Neural crest cell (in vitro differentiated cells): ENCODE measurements at places on chromosomes 2 and 18.

GRCh38 chr2:240144649-240145261, 4.3 kb upstream of the OTOS start:
- DNase-seq = no peak

GRCh38 chr2:36713310-36713709, 16.8 kb downstream of the VIT start:
- DNase-seq = no peak

DNA sequence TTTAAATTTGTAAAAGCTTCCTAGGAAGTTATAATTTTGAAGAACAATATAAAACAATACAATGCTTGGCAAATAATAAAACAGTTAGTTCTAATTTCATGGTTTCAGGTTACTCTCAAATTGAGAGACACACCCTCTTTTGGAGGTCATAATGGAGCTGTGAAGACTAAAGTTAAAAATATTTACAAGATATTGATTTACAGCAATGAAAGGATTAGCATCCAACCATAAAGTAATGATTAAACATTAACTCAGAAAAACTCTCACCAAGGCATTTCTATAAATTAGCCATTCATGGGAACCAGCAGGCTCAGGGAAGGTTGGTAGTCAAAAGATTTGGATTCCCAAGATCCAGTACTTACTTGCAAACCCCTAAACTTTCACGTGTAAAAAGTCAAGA, 6.4 kb downstream of the DPP4 start:
- DNase-seq = no peak

DNA sequence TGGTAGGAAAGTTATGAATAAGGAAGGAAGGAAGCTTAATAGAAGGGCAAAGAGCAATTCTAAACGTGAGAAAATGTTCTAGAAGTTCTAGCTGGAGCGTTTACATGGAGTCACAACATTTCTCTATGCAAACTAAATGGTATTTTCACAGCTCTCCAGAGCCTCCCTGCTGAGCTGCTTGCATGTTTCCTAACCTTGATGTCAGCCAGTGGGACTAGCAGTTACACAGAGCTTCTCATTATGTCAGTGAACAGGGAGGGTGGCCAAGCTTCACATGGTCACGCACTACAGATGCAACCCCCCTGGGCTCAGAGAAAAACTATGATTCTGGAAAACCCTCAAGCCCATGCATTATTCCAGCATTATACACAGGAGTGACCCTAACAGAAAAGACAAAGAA, 153.4 kb upstream of the CCDC150 start:
- DNase-seq = no peak

DNA sequence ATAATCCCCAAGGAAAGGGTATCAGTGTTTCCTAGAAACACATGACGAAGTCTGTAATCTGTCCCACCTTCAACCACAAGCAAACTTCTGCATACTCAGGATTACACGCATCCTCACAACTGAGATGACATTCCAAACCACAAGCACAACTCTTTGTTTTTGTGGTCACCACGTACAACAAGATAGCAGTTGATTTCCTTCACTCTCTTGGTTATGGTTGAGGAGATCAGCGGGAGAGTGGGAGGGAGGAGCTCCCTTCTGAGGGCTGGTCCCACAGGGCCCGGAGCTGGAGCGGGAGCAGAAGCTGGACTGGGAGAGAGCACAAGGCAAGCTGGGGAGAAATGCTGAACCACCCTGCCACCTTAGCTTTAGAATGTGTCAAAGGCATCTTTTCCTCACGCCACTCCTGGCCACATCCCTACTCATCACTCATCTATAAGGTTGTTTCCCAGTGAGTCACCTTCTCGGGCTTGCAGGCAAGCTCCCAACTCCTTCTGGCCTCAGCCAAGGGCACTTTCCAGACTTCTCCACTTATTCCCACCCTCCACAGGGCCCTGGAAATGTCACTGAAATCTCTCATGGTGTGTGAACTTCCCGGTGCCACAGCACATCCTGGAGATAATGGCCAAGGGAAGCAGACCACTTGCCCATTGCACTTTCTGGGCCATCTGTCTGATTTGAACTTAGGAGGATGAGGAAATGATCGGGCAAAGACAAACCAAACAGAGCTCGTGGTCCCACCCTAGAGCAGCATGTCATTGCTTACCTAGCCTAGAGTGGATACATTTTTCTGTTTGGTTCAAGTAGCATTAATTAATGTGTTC, 98.9 kb upstream of the LGALSL start:
- DNase-seq = no peak

DNA sequence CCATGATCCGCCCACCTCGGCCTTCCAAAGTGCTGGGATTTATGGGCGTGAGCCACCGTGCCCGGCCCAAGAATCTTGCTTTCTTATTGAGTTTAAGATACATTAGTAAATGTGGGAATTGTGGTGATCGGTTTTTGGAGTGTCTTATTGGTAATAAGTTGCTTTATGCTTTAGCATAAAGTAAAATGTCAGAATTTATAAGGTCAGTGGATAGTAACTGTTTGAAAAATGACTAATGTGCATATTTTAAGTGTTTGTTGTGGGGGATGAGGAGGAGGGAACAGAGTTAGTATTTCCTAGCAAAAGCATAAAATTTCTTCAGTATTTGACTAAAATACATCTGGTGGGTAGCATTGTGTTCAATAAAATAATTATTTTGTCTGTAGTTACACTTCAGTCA, 77.4 kb downstream of the SLC39A10 start:
- DNase-seq = no peak

- DNase-seq = no peak
Measured at GRCh38 chr18:50697509-50697908, 122.3 kb downstream of the MRO start.

GRCh38 chr2:70937866-70938585, 2.3 kb downstream of the ATP6V1B1 start:
- no peak for DNase-seq

- DNase-seq = no peak
Measured at GRCh38 chr2:154507186-154507585, 191.3 kb upstream of the KCNJ3 start.

DNA sequence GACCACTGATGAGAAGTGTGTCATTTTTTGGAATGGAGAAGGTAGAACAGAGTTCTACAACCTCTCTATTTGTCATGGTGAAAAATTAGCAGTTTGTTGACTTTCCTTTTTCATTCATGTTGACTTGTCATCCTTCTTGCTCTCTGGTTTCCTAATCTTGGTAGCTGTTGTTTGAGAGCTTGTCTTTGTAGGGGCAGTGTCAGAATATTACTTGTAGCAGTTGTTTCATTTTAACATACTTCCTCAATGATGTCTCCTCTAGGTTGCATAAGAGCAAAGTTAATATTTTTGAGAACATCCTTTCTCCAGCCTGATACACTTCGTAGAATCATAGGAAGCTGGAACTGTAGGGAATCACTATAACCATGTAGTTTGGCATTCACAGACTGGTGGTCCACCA, 368.2 kb upstream of the FANCL start:
- DNase-seq = no peak

- no peak for DNase-seq
Measured at GRCh38 chr18:32661486-32662299, 111.1 kb downstream of the KLHL14 start.

DNA sequence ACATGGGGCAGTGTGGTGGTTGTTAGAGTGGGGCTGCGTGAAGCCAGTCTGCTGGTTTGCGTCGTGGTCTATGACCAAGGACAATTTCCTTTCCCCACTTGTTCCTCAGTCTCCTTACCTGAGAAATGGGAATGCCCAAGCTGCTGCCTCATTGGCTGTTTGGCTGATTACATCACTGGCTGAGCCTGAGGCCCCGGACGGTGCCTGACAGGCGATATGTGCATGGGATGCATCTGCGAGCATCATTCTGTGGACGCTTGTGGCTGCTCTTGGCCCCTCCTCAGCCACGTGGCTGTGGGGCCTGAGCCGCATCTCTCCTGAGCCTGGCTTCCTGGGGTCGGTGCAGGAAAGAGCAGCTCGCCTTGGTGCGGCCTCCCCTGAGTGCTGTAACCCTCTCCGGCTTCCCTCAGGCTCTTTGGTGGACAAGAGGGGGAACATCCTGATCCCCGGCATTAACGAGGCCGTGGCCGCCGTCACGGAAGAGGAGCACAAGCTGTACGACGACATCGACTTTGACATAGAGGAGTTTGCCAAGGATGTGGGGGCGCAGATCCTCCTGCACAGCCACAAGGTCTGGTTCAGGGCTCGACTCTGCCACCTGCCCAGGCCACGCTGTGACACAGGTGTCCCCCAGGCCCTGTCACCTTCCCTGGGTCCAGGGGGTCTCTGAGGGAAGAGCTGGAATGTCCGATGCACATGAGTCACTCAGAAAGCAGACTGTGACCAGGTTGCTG, 17.2 kb downstream of the CNDP2 start:
- no peak for DNase-seq

DNA sequence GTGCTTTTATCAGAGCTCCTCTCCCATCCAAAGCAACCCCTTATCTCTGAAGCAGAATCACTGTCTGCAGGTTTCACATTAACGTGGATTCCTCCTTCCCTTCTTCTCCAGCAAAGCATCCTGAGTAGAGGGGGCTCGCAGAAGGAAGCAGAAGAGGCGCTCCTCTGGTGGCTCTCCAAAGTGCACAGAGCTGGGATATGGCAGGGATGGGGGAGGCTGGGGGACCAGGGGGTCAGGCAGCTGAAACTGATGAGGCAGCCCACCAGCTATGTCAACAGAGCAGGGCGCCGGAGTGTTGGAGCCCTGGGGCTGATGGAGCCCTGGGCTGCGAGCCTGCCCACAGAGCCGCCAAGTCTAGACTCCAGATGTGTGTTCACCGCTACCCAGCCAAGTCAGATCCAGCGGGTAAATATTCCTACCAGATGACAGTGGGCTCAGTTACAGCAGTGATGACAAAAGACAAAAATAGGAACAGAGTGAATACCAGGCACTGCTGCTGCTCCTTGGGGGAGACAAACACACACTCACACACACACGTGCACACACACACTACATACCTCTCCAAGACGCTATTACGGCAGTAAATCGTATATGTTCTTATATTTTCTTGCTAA, 678.3 kb upstream of the ID2 start:
- no peak for DNase-seq

DNA sequence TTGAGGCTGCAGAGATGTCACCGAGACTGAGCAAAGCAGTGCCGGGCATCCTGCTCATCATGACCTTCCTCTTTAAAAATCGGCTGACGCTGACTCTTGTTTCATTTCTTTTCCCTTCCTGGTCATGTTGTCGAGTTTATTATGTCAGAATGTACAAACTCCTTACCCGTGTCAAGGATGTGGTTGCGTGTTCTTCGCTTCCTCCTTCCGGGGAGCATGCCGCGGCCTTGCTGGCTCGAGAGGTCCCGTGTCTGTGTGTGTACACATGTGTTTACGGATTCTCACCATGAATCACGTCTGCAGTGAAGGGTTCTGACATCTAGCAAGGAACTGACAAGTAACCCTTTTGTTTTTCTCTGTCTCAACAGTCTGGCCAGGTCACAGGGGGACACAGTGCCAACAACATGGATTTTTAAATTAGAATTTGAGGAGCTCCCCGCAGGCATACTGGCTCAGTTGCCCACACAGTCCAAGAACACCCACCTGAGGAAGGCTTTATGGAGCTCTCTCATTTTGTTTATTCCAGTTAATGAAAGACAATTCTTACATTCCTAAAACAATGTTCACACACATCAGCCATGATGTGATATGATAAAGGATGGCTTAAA, 60.2 kb downstream of the MYT1L start:
- DNase-seq = no peak

GRCh38 chr2:198072655-198073054, 268.3 kb downstream of the PLCL1 start:
- no peak for DNase-seq

- DNase-seq = no peak
Measured at GRCh38 chr2:156695595-156695994, 259.4 kb downstream of the GPD2 start.

- no peak for DNase-seq
Measured at GRCh38 chr2:180829261-180829660, 151.1 kb upstream of the UBE2E3 start.

DNA sequence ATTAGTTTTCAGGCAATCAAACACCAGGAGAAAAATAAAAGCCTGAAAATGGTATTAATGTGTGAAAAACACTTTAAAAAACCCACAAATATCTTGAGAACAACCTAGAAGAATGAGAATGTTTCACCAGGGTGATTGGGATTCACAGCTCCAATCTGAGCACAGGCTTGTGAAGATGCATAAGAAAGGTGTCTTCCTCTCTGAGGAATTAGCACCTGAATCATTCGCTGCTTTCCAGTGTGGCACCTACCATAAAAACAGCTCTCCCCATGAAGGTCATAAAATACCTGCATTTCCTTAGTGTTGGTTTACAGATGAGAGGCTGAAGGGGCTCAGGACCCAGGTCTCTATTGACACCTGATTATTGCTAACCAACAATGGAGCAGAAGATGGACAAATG, 499.7 kb upstream of the KLHL29 start:
- no peak for DNase-seq

GRCh38 chr18:58721566-58722239, 50.4 kb downstream of the MALT1 start:
- no peak for DNase-seq

GRCh38 chr2:59932341-59932740, 621.1 kb downstream of the BCL11A start:
- DNase-seq = no peak

- DNase-seq = no peak
Measured at GRCh38 chr2:66170744-66171330, 264.1 kb upstream of the MEIS1 start.

DNA sequence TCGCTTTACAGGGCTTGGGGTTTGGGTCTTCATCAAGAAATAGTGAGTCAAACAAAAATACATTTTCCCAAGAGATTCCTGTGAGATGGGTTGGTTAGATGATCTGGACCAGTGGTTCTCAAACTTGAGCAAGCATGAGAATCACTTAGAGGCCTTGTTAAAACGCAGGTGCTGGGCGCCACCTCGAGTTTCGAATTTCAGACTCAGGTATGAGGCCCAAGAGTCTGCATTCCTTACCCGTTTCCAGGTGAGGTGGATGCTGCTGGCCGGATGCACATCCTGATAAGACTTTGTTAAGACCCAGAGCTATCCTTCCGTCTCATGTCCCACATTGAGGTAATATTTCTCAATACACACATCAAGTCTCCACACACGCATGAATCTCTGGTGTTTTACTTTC, 707.8 kb upstream of the SALL3 start:
- DNase-seq = no peak

- no peak for DNase-seq
Measured at GRCh38 chr2:32739664-32740063, 111.8 kb downstream of the TTC27 start.

DNA sequence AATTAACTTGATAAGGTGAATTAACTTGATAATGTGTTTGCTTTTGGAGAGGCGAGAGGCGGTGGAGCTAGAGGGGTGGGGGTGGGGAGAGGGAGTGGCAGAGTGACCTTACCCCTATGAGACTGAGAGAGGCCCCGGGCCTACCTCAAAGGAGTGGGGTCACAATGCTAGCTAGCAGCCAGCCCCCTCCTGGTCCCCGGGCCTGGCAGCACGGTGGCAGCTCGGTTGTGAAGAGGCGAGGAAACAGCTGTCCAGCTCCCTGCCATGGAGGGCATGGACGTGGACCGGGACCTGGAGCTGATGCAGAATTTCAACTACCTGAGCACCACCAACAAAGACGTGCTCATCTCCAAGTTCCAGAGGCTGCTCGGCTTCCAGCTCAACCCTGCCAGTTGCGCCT, 123.9 kb downstream of the RGPD3 start:
- DNase-seq = no peak

GRCh38 chr2:140696449-140696848, 1434.4 kb downstream of the LRP1B start:
- no peak for DNase-seq

- no peak for DNase-seq
Measured at GRCh38 chr18:78861116-78861515, 118.5 kb upstream of the SALL3 start.
